Gastroesophageal sphincter (tissue), 4 donors: ENCODE measurements at places on chromosomes 3 and 15. TPM values are rescaled to one million over a fixed set of nuclear protein-coding genes. Genes with fewer than 3 reads are reported as not detected.

KNG1 gene
- not detected for total RNA-seq

GOLGA8O gene
- total RNA-seq, result 0.54 TPM

GOLGA6L7 gene
- not detected for total RNA-seq

ZNF501 gene
- 9.6 TPM for total RNA-seq

RAD51 gene
- total RNA-seq, result not detected

LSAMP gene
- 4.0 TPM for total RNA-seq

CHCHD6 gene
- 37.2 TPM for total RNA-seq

MYL3 gene
- total RNA-seq, result 4.8 TPM

CORO2B gene
- total RNA-seq, result 9.1 TPM

NRROS gene
- total RNA-seq, result 8.8 TPM

CD200 gene
- 2.5 TPM for total RNA-seq

TTC21A gene
- total RNA-seq, result 5.4 TPM

LNP1 gene
- 3.0 TPM for total RNA-seq

CCK gene
- total RNA-seq, result 0.93 TPM

TEX55 gene
- not detected for total RNA-seq

CPLX3 gene
- not detected for total RNA-seq

HTR3E gene
- not detected for total RNA-seq

SLC15A2 gene
- total RNA-seq, result 4.2 TPM

DZIP1L gene
- total RNA-seq, result 24.0 TPM

ZCWPW2 gene
- 1.1 TPM for total RNA-seq

MFAP1 gene
- 16.5 TPM for total RNA-seq

ATP13A4 gene
- total RNA-seq, result not detected

MORC1 gene
- total RNA-seq, result not detected

PLA2G4F gene
- 0.67 TPM for total RNA-seq

ZNF717 gene
- total RNA-seq, result 8.6 TPM

LDHAL6B gene
- 0.54 TPM for total RNA-seq
